H7 (cell line): ENCODE measurements at places on chromosomes 16 and 17.

DNA sequence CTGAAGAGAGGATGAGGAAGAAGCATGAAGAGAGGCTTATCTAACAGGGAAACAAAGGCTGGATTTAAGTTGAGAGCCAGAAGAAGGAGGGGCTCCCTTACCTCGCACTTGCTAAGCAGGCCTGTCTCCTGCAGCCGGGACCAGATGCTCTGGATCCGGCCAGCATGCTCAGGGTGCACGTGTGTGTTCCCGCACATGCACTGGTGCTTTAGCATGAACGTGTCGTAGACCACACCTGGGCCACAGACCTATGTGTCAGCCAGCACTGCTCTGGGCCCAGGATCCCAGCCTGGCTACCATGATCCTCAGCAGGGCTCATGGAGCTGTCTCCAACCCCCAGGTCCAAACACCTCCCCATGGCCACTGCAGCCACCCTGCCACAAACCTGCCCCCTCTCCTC is 14.4 kb downstream of the G6PC3 start:
- no peak for DNase-seq

DNA sequence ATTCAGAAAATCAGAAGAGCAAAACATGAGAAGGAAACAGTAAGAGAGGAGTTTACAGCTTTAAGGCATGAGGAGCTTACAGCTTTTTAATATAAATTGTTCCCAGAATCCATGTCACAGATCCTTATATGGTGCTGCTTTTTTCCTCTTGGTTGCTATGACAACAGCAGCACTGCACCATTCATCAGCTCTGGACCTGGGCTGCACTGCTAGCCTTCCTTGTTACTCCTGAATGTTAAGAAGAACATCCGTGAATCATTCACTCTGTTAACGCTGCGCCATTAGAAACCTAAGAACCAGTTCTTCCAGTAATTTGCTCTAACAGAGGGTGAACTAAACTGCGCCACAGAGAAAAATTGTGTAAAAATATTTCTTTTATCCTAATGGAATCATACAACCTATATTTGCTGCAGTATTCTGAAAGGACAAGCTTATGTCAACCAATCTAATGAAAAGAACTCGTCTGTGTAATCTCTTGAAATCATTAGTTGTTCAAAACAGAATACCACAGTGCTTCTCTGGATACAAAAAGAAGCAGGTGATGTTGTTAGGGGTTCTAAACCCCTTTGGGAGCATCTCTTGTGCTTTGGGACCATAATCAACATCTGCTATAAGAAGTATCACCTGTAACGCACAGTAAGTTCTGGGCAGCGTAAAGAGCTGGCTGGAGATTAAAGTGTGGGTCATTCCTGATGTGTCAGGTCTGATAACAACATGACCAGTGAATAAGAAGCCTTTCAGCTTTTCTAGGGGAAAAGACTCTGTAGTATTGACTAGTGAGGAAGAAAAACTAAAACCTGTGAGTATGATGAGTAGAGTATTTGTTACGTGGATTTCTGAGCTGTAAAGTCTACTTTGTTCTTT is 151.2 kb downstream of the TANC2 start:
- DNase-seq: peak; percentile 10

GRCh38 chr16:49274591-49274990 is 7.0 kb downstream of the CBLN1 start:
- peak; percentile 43 for DNase-seq

GRCh38 chr17:33779234-33779591 is 475.9 kb upstream of the CCL2 start:
- DNase-seq: peak; percentile 57

DNA sequence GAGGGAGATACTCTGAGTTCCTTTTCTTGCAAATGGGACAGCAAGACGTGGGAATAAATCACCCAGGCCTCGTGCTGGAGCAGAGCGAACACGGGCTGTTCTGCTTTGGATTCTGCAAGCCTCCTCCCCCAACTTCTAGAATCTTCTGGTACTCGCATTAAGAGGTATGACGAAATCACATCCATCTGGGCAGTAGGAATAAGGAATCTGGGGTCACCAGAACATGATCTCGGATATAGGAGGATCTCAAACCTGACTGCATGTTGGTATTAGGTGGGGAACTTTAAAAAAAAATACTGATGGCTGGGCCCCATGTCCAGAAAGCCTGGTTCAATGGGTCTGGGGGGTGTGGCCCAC is 49.8 kb upstream of the USP7 start:
- DNase-seq: no peak

- DNase-seq: peak; percentile 34
Measured at GRCh38 chr16:79407461-79408135, 192.9 kb downstream of the MAF start.

- peak; percentile 97 for DNase-seq
Measured at GRCh38 chr17:20992987-20993862, 49.6 kb downstream of the USP22 start.

- no peak for DNase-seq
Measured at GRCh38 chr17:14581186-14581830, 280.4 kb downstream of the HS3ST3B1 start.

DNA sequence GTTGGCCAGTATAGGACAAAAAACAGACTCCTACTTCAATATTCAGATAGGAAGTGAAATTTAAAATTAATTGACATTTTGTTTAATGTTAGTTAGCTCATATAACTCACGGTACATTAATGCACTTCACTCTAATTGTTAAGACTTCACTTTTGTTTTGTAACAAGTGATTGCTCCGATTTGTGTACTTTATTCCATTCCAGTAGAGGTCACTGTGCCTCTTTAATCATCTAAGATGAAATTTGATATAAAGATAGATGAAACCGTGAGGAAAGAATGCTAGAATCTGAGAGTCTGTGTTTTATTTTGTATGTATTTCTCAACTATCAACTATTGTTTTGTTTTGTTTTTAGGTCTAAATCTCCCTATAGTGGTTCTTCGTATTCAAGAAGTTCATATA is 29.0 kb downstream of the RBBP6 start:
- DNase-seq: no peak

DNA sequence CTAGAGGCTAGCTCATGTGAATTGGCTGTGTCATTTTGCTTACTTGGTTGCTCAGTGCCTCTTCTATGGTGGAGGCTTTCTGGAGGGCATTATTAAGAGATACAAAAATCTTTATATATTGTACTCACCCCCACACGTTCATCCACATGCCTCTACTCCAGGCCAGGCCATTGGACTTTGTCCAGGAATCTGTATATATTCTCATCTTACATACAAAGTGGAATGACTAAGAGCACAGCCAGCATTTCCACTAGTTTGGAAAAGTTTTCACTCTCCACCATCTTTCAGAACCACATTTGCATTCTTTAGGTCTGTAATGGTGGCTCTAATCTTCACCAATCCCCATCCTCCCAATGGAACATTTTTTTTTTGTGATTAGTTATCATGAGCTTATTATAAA is 4.8 kb upstream of the GLG1 start:
- DNase-seq: no peak

DNA sequence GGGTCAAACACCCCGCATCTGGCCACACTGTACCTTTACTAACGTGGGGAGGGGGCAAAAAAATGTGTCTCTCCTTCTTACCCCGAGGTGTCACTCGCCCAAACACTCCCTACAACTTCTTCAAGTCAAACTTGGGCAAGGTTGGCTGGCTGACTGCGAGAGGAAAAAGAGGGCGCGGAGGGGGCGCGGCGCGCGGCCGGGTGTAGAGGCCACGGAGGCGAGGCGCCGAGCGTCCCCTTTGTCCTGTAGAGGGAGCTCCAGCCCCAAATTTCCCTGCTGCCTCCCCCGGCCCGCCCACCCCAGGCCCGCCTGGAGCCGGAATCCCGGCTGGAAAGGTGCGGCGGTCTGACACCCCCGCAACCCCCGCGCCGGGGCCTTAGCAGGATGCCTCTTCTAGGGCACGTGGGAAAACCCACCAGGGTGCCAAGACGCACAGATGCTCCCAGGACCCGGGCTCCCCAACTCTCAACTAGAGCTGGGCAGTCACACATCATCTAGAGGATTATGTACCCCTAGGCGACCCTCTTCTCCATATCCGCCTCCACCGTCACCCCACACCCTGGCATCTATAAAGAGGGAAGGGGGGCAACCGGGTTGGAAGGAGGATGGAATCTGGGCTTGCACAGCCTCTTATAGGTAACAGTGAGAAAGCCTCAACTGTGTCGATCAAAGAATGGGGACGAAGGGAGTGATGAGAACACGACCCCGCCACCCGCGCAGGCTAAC is 4.2 kb downstream of the IRX3 start:
- peak; percentile 94 for DNase-seq

DNA sequence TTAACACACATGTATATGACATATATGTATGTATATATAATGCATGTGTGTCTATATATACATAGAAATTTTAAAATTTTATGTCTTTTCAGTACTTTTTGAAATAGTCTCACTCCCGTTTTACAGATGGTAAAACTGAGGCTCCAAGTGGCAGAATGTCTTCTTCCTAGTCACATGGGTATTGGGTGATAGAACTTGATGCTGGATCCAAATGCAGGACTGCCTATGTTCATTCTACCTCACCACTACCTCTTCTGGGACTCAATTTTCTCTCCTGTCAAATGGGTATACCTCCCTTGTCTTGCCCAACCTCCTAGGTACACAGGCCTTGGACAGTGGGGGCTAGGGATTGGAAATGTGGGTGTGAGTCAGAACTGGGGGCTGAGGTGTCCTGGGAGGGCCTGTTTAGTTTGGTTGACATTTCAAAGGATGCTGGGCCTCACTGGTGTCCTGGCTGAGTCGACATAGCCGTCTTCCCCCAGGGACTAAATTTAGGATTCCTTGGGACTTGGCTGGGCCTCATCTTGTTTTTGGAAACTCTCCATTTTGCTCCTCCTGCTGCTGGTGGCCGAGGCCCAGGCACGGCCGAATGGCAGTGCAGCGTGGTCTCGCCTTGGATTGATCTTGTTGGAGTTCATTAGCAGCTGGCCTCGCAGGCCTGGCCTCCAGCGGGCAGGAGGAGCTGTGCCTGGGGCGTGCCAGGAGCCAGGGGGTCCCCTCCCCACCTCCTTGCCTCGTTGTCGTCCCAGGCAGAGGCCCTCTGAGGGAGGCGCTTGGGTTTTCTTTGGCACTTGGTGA is 25.9 kb downstream of the NKD1 start:
- peak; percentile 49 for DNase-seq

DNA sequence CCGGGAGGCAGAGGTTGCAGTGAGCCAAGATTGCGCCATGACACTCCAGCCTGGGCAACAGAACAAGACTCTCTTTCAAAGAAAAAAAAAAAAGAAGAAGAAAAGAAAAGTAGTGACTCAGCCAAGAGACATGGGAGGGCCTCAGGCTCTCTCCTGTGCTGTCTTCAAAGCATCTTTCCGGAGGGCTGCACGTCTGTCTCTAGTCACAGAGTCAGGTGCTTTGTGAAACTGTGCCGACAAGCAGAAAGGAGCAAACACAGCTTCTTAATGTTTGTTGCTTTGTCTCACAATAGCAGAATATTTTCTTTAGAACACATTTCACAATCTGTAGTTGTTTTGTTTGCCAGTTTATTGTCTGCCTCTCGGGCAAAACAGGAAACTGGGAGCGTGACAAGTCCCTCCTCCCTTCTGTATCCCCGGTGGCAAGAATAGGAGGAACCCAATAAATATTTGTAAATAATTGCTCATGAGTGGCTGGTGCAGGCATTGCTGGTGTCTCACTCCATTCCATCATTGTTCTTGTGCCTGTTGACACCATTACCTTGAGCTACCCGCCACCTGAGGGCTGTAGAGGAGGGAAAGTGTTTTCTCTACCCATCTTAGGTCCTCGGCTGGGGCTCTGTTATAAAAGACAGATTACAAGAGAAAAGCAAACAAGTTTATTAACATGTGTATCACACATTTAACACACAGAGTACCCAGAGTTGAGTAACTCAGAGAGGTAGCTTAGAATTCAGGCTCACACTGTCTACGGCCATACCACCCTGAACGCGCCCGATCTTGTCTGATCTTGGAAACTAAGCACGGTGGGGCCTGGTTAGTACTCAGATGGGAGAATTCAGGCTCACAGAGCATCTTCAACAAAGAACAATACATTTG is 5.5 kb downstream of the GAST start:
- DNase-seq: peak; percentile 29

DNA sequence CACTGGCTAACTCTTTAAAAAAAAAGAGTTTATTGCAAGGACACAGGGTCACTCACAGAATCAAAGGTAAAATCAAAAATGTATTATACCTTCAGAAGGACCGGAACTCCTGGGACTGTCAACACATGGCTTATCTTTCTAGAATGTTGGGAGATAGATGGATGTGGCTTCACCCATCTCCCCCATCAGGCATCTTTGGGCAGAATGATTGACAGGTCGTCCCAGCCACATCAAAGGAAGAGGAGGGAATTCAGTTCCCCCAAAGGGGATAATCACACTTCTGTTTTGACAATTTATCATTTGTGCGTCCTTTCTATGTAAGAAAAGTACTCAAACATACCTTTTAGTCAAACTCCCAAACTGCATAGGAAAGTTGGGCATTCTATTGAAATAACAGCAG is 228.6 kb upstream of the CDH5 start:
- no peak for DNase-seq

DNA sequence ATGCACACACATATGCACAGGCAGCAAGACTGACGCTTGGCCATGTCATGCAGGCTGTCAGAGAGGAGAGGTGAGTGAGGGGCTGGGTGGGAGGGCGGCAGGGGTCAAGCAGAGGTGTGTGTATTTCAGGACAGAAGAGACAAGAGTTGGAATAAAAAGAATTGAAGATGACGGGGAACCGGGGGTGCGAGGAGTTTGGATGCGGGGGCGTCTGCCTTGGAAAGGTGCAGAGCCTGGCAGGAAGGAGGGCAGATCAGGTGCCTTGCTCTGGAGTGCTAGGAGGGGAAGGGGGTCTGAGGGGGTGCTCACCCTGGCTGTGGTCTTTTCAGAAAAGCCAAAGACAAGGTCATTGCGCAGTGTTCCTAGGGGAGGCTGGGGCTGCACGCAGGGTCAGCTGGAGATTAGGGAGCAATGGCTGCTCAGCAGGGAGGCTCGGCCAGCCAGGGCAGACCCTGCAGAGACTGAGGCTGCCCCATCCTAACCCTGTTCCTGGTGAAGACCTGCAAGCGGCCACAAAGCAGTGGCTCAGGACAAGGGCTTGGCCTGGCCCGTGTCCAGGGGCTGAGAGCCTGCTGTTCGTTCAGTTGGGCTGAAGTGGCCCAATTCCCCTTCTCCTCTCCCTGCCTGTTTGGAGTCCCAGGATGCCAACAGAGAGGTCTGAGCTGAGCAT is 23.7 kb upstream of the CBX4 start:
- DNase-seq: peak; percentile 67

- no peak for DNase-seq
Measured at GRCh38 chr17:57602896-57603295, 142.2 kb downstream of the CCDC182 start.

GRCh38 chr16:85309656-85310587 is 197.7 kb upstream of the CIBAR2 start:
- peak; percentile 86 for DNase-seq

GRCh38 chr16:700684-701584 is 4.7 kb downstream of the FBXL16 start:
- DNase-seq: peak; percentile 98

GRCh38 chr16:13426269-13426668 is 493.7 kb upstream of the ERCC4 start:
- DNase-seq: peak; percentile 46

GRCh38 chr17:42697108-42697811 is 14.9 kb downstream of the CNTNAP1 start:
- DNase-seq: no peak

GRCh38 chr17:58314706-58315015 is 13.9 kb downstream of the TSPOAP1 start:
- peak; percentile 11 for DNase-seq

GRCh38 chr17:35660902-35661301 is 70.5 kb upstream of the RASL10B start:
- DNase-seq: no peak
